G401 (cell line): ENCODE measurements at places on chromosomes 7 and 10. TPM values are rescaled to one million over a fixed set of nuclear protein-coding genes. Genes with fewer than 3 reads are reported as not detected.

DNA sequence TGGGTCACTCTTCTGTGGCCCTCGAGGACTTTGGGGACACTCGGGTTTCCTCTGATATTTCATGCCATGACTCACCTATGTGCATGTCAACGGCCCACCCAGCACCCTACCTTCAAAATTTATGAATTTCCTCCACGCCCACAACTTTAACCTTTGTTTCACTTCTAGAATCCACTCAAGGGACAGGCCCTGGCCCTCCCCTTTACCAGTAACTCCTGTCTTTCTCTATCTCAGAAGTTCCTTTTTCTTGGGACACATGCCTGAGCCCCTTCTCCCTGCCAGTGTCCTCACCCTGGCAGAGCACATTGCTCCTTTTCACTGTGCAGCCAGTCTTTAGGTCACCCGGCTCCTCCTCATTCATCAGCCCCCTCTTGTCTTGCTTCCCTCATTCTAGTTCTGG lies 282.5 kb upstream of the KLF6 start:
- DNase-seq: no peak

DNA sequence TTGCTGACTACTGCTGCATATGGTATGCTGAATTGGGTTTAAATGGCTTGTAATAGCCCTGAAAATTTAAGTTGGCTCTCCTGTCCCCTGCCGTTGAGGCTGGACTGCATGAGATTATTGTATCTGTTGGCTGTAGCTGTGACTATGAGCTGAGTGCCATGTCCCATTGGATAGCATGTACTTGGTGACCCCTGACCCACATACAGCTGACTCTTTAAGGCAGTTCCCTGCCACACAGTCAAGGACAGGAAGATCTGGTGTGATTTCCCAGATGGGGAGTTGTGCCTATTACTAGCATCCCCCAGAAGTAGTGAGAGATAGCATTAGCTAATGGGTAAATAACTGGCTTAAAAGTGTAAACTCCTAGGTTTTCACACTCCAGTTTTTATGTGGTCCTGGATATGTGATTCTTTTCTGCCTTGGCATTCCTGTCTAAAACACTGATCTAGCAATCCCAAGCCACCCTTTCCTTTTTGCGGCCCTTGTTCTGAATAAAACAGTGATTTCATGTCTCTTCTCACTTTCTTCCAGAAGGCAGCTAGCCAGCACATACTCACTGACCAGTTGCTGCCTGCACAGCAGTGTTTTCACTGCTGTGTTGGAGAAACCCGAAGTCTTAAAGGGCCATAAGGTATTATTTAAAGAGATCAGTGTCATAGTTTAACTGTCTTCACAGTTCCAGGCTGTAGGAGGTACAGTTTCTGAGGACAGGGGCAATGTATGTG lies 35.9 kb downstream of the LRRC4 start:
- peak; percentile 77 for DNase-seq

GRCh38 chr10:103512166-103512565 lies 18.7 kb downstream of the NEURL1 start:
- no peak for DNase-seq

DNA sequence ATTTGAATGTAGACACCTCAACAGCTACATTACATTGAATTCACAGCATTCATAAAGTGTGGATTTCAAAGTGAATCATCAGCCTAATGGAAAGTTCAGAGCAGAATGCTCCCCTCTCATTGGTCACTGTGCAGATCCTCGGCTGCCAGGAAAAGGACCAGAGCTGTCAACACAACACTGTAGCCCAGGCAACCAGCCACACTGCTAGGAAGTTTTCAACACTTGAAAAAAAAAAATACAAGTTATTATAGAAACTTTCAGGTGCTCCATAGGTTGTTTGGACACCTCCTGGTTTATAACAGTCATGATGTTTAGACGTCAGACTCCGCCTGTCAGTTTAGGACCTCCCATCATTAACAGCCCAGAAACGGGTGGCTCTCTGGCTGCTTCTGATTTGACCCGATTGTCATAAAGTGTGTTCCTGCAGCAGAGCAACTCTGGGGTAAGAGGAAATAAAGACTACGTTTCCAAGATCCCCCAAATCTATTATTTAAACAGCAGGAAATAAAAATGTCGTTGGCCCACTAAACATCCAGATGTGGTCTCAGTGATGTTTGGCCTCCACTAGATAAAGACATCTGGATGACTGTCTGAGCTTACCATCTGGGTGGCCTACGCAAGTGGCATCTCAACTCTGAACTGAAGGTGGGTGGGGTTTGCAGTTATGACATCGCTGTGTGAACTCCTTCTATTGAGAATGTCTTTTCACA lies 117.4 kb downstream of the CABCOCO1 start:
- no peak for DNase-seq

TLL2 gene
- 0.37 and 0.44 TPM in 2 replicates for total RNA-seq
